ENCODE measurements at places on chromosomes 7 and 10. TPM values are rescaled to one million over a fixed set of nuclear protein-coding genes. Genes with fewer than 3 reads are reported as not detected.

The SPAM1 gene
- not detected for total RNA-seq

The PRSS1 gene
- total RNA-seq, result not detected

DNA sequence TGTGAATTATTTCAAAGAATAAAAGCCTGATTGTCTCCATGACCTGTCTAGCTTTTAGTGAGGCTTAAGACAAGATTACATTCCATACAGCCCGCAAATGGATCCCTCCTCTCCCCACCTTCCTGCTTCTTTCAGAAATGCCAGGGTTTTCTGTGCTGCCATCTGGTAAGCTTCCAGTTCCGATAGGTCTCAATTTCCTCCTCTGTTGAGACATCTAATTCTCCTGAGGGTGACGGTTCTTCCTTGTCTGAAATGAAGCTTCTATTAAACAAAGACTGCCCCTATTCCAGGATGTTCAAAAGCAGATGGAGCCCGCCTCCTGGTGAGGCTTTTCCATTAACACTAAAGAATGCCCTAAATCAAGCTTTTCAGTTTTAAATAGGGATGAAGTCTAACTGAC is 295.6 kb downstream of the PTPRN2 start:
- H3K27me3 ChIP-seq, result no peaks in the 10 kb centered on the region
- no peak for DNase-seq
- peaks cover 34% of the 10 kb centered on the region for H3K36me3 ChIP-seq

DNA sequence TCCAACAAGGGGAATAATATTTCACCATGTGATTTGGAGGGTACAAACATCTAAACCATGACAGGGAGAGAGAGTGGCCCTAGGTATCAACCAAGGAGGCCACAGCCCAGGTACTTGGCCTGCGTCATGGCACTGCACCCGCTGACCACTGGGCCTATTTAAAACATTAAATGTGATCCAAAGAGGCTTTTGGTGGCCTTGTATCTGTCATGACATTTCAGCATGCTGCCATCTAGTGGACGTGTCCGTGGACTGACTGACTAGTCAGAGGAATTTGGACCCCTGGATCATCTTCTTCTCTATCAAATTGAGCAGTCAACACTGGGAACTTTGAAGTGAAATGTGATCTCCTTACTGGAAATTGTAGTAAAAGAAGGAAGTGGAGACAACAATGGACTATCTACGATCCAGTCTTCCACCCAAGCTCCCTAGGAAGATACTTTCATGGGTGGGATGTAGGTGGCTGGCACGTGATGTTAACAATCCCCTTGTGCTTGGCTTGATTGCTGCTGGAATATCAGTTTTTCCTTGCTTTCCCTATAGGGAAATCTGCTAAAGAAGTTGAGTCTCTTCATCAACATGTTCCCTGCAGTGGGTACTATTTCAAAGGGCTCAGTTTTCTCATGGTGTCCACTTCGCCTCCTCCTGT is 24.6 kb upstream of the ITGA8 start:
- no peaks in the 10 kb centered on the region for H3K4me1 ChIP-seq
- H3K36me3 ChIP-seq, result no peaks in the 10 kb centered on the region
- DNase-seq, result peak; percentile 54
- no peak overlapping the region for H3K4me3 ChIP-seq
- peaks cover 12% of the 10 kb centered on the region for H3K27me3 ChIP-seq
- H3K27ac ChIP-seq, result no peak overlapping the region

- no peak for DNase-seq
- peaks cover 3% of the 10 kb centered on the region for H3K36me3 ChIP-seq
- no peaks in the 10 kb centered on the region for H3K27me3 ChIP-seq
- no peak overlapping the region for H3K4me3 ChIP-seq
Observed at GRCh38 chr10:60810437-60811182, 32.3 kb downstream of the CDK1 start.

GRCh38 chr10:89940076-89940475 is 238.7 kb downstream of the KIF20B start:
- H3K27ac ChIP-seq, result no peak overlapping the region
- DNase-seq, result no peak
- no peaks in the 10 kb centered on the region for H3K4me1 ChIP-seq
- H3K27me3 ChIP-seq, result no peaks in the 10 kb centered on the region
- no peak overlapping the region for H3K4me3 ChIP-seq
- H3K36me3 ChIP-seq, result peaks cover 2% of the 10 kb centered on the region

DNA sequence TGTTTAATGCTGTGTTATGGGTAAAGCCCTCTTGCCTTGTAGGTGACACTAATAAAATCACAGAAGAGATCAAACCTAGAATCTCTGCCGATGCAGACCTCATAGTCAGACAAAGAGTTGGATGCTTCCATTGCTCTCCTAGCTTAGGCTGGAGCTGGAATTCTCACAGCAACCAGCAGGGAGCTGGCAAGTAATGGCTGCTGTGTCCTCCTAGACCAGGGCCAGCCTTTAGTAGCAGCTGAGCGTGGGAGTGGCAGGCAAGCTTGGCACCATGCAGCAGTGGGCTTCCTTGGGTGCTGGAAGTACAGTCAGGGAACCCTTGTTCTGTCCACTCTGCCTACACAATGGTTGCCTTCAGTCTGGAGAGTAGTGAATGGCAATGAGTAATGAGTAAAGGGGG is 598.3 kb upstream of the GALNT17 start:
- H3K27ac ChIP-seq, result no peak overlapping the region
- H3K27me3 ChIP-seq, result no peaks in the 10 kb centered on the region
- no peaks in the 10 kb centered on the region for H3K36me3 ChIP-seq
- DNase-seq, result no peak
- no peak overlapping the region for H3K4me3 ChIP-seq
- peaks cover 15% of the 10 kb centered on the region for H3K4me1 ChIP-seq

Data from neural crest cell (in vitro differentiated cells).